ENCODE measurements at places on chromosomes 2 and 18. TPM values are rescaled to one million over a fixed set of nuclear protein-coding genes. Genes with fewer than 3 reads are reported as not detected.

DNA sequence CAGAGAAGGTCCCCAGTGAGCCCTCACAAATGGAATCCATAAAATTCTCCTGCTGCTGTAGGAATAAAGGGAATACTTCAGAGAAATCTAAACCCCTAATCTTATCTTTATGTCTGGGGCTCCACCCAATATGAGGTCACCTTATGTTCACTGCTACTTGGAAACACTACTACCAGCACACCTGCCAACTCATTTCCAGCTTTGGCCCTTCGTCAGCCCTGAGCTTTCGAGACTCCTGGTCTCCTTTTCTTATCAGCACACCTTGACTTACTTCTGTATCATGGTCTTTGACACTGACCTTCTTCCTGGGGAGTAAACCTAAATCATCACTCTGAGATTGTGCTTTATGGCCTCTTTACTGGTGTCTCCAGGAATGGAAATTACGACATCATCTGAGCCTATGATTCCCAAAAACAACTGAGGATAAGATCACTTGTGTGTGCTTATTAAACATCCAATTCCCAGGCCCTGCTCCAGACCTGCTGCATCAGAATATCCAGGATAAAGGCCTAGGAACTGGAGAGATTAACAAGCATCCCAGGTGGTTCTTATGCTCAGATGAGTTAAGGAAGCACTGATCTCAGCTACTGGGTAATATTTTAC lies 22.2 kb upstream of the ASNSD1 start:
- DNase-seq, result no peak

DNA sequence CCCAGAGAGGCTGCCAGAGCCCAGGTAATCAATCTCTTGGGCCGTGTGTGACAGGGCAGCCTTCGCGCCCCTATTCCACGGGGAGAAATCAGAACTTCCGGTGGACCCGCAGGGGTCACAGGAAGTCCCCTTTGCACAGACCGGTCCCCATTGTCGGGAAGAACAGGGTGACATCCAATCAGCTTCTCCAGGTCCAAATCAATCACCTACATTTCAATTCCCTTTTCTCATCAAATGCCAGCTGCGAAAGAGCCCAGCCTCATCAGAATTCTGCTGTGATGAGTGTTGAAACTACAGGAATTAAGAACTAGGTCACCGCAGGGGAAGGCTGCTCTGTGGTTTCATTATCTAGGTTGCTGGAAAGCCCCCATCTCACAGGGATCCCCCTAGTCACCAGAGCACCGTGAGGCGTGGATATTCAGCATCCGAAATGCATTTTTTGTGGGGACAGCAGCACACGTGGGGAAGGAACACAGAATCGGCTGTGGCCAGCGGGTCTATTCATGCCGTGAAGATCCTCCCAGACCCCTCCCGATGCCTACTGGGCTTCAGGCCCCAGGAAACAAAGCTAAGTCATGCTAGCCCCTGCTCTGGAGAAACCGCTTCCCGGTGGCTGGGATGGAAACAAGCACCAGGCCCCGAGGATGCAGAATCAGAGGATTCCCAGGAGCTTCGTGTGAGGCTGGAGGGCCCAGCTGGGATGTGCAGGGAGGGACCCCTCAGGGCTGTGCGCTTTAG lies 193.7 kb upstream of the ID2 start:
- peak; percentile 86 for DNase-seq

The EFEMP1 gene
- not detected for total RNA-seq

- no peak for DNase-seq
Observed at GRCh38 chr18:72999971-73000607, 132.3 kb upstream of the NETO1 start.

The INHA gene
- total RNA-seq, result not detected

DNA sequence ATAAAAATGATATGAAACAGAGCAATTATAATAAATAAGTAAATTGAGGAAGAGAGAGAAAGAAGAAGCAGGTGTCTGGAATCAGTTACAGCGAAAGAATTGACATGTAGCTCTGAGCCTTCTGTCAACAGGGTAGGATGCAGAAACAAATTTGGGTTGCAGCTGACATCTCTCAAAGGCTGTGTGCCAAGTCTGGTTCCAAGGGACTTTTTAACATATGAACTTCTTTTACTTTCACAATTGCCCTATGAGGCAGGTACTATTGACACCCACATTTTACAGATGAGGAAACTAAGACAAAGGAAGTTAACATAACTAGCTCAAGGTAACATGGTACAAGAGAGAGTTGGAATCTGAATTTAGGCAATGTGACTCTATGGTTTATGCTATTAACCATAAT lies 260.0 kb downstream of the ASXL3 start:
- no peak for DNase-seq

DNA sequence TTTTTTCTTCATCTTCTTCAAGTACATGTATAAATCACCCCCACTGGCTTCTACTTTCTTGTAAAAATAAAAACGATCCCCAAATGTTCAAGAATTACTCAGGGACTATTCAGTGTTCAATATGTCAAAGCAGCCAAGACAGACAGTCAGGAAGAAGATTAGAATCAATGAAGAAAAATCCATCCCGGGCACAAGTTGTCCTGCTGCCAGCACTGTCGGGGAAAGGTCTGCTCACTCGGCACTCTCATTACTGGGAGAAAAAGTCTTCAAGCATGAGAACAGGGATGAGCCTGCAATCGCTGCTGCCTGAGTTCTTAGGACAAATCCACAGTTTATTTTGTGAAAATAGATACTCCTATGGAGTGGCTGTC lies 482.8 kb upstream of the KLHL29 start:
- no peak for DNase-seq

DNA sequence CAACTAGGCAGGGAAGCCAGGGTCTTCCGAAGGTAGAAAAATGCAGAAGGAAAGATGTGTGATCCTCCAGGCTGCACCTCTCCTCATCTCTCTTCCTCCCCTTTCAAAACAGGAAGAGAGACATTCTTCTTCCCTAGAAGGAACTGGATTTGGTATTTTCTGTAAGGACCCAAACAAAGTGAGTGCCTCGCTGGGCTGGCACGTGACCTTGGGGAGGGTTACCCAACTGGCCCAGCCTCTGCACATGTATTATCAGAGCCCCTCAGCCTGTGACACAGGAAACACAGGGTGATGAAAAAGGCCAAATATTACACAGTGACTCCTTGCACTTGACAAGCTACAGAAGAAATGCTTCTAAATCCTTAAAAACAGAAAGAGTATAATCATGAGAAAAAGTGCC lies 2.3 kb downstream of the HJURP start:
- DNase-seq, result no peak

The QPCT gene
- total RNA-seq, result 1.5 TPM

The FSHR gene
- not detected for total RNA-seq

DNA sequence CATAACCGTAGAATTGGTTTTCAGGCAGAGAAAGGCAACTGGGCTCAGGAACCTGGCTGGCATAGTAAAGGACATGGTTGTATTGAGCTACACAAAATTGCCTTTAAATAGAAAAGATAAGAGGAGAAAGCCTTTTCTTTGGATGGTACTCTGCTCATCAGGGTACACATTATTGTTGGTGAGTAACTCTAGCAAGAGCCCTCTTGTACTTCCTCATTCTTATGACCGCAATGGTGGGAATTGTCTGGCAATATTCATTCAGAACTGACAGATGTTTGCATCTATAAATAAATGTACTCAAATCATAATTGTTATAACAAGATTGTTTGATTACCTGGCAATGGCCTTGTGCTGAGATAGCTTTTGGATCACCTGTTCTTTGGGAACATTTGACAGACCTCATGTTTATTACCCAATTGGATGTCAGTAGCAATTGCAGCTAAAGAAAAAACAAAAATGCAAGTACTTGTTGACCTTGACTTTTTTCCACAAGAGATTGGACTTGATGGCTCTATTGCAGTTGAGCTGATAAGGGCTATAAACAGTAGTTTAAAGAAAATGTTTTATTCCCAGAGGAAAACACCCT lies 43.9 kb downstream of the MEIS1 start:
- DNase-seq, result no peak

DNA sequence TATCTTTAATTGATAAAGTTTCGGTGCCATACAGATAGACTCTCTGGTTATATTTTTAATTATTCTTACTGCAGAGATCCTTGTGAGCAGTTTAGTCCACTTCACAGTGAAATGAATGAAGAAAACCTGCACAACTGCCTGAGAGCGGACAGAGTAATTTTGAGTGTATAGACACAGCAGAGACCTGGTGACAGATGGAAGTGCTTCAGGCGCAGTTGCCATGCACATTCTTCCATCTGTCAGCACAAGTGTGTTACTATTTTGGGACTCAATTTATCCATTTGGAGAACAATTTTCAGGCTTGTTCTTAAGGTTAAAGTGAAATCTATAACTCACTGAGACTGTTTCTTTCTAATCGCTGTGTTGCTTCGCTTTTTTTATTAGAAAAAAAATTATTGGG lies 147.8 kb upstream of the SPHKAP start:
- DNase-seq, result no peak

The TNS1 gene
- 0.29 TPM for total RNA-seq

GRCh38 chr2:138395565-138396306 lies 105.8 kb upstream of the SPOPL start:
- no peak for DNase-seq

The MAT2A gene
- 246 TPM for total RNA-seq

- peak; percentile 58 for DNase-seq
Observed at GRCh38 chr2:127674241-127675209, 805 bp downstream of the LIMS2 start.

The PPP4R3B gene
- 92.4 TPM for total RNA-seq

The NPHP1 gene
- 0.28 TPM for total RNA-seq

GRCh38 chr2:15733867-15734673 lies 142.4 kb downstream of the DDX1 start:
- no peak for DNase-seq

DNA sequence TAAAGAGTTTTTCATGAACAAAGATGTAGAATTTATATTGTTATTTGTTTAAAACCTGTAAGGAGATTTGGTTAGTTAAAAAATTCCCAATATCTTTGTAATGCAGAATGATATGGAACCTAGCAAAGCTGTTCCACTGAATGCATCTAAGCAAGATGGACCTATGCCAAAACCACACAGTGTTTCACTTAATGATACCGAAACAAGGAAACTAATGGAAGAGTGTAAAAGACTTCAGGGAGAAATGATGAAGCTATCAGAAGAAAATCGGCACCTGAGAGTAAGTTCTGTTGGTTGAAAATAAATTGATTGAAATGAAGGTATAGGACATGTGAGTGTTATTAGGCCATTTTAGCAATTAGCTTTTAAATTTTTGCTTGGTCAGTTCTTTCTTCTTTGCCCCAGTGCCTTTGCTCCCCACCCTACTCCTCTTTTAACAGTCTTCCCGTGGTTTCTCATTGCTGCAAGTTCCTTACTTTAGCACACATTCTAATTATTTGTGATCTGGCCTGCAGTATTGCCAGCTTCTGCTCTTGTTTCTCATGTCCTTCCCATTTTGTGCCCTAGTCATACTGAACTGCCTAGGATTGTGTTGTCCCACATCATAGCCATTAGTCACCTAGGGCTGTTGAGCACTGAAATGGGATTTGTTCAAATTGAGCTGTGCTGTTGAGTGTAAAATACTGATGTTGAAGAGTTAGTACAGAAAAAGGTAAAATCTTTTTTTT lies 36.6 kb downstream of the VAPA start:
- DNase-seq, result no peak

The AGXT gene
- total RNA-seq, result not detected

GRCh38 chr2:54924121-54924520 lies 126.1 kb downstream of the RTN4 start:
- DNase-seq, result no peak

The GREB1L gene
- total RNA-seq, result not detected

GRCh38 chr2:18454692-18455235 lies 105.7 kb downstream of the RDH14 start:
- DNase-seq, result no peak

The SPP2 gene
- total RNA-seq, result not detected

GRCh38 chr18:23077493-23078256 lies 57.6 kb upstream of the CABLES1 start:
- DNase-seq, result no peak

DNA sequence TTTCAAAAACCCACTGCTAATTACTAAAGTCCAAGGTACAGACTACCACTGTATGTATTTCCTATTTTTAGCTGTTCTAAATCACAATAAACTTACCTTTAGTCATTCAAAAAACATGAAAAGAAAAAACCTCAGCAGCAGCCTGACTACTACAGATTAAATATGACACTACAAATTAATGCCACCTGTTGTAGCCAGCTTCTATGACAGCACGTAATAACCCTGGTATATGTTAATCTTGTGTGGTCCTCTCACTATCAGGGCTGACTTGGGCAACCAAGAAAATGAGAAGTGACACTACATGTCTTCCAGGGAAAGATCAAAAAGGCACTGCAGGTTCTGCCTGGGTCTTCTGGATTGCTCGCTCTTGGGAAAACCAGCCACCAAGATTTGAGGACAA lies 90.6 kb upstream of the FAM124B start:
- DNase-seq, result no peak

The IL1RN gene
- total RNA-seq, result 3.7 TPM

The EVX2 gene
- not detected for total RNA-seq

DNA sequence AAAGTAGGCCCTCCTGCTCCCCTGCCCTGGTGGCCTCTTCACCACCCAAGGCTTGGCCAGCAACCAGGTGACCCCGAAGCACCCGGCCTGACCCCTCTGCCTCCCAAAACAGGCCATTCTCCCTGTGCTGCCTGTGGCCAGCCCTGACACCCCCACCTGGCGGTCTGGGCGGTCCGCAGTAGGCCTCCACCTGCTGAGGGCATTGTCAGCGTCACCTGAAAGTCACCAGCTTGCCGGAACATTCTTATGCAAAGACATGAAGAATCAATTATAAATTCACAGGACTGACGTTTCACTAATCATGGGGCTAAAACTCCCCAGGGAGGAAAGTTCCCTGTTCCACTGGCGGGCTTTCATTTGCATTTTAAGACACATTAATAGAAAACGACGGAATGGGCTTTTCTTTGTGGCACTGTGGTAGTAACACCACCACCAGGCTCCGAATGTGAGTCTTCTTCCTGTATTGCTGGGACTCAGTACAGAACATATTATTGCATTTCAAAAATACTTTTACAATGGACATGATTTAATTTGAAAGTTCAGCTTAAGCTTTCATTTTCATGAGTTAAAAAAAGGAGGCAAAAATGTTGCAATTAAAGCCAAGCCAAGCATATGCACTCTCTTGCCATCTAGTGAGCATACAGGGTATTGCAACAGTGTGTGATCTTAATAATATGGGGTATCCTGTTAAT lies 57.4 kb downstream of the ADI1 start:
- no peak for DNase-seq

- DNase-seq, result no peak
Observed at GRCh38 chr2:84427235-84428138, 31.6 kb downstream of the SUCLG1 start.
